NCI-H2029 treated with DMSO at 0.1 percent for 48 hours (cell line): ENCODE measurements at places on chromosomes 1 and 21.

- no peak for DNase-seq
These were observed 4.1 kb downstream of the PLEKHN1 start for GRCh38 chr1:970242-970972.

DNA sequence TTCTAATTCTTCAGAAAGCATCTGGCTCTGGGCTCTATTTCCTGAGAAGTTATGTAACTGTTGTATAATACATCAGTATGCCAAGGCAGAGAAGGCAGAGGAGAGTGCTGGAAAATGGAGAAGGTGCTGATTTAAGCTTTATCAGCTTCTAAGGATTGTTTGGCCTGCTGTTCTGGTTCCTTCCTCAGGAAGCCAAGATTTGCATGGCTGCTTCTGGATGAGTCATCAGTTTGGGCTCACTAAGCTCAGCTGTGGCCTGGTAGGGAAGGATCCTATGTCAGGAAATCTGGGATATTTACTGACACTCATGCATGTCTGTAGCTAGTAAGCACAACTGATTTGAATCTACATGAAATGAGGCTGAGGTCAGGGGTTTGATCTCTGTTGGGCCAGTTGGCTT, 73.2 kb upstream of the ADGRL4 start:
- no peak for DNase-seq

DNA sequence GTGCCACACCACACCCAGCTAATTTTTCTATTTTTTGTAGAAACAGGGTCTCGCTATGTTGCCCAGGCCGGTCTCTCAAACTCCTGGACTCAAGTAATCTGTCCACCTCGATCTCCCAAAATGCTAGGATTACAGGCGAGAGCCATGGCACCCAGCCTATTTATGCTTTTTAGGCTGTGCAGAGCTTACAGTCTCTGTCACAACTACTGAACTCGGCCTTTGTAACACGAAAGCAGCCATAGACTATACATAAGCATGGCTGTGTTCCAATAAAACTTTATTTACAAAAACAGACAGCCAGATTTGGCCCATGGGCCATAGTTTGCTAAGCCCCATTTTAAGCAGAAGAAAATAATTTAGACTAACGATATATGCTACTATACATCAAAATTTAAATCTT, 54.4 kb downstream of the NID1 start:
- no peak for DNase-seq

DNA sequence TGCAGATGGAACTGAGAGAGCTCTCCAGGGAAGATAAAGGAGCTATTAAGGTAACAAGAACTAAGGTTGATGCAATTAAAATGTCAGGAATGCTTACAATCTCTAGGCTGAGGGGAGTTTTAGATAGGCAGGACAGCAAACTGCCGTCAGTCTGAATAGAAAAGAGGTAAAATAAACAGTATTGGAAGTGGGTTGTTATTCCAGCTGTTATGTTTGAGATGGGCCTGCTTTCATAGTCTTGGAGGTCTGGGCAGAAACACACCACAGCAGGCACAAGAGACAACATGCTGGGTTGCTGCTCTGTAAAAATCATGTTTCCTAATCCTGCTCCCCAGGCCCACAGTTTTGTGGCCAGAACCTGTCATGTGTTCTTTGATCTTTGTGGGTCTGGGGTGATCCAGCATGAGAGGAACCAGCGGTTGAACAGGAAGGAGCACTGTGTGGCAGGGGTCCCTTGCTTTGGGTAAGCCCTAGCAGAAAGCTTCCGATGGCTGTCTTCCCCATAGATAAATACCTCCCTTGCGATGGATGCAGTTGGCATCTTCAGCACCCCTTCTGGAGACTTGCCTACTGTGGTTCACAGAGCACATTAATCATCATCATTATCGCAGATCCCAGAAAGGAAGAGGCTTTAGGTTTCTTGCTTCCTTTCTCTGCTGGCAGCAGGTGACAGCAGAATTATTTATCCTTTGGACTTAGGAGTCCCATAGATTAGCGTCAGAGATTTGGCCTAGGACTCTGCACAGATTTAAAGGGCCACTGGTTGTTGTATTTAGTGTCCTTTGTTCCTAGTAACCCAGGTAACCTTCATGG, 97.1 kb downstream of the AK5 start:
- DNase-seq, result no peak

- no peak for DNase-seq
These were observed 73.7 kb downstream of the SLC16A1 start for GRCh38 chr1:112882271-112882744.

- DNase-seq, result no peak
These were observed 4.5 kb downstream of the SDCCAG8 start for GRCh38 chr1:243260221-243260880.

- no peak for DNase-seq
These were observed 376.5 kb upstream of the DAB1 start for GRCh38 chr1:57800376-57800775.
